NCI-H226 (cell line): ENCODE measurements at places on chromosomes 6 and 20.
A peak's percentile ranks its signal among the peaks of the same experiment; 100 is the strongest.

GRCh38 chr6:142796024-142796423 lies 149.0 kb downstream of the HIVEP2 start:
- no peak for DNase-seq

GRCh38 chr6:2913621-2914317 lies 10.7 kb upstream of the SERPINB9 start:
- DNase-seq = no peak

- no peak for DNase-seq
Observed at GRCh38 chr6:47646689-47647088, 51.7 kb upstream of the ADGRF4 start.

- no peak for DNase-seq
Observed at GRCh38 chr6:44230034-44230675, 6.8 kb downstream of the SLC29A1 start.

- no peak for DNase-seq
Observed at GRCh38 chr6:117829594-117830319, 77.3 kb upstream of the SLC35F1 start.

DNA sequence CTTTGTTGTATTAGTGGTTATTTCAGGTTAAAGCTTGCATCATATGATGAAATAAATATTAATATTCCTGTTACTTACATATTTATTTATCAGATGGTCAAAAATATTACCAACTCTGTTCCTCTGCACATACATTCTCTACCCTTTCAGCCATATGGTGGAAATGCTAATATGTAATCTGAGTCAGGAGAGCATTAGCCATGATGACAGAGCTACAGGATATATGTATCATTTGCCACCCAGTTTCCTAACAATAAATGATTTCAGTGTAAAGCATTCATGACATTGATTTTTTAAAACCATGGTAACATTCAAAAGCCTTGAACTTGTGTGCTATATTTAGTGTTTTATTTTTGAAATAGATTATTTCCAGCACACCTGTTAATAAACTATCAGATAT lies 16.6 kb downstream of the POPDC3 start:
- no peak for DNase-seq

GRCh38 chr20:21613512-21613911 lies 92.0 kb upstream of the PAX1 start:
- DNase-seq = peak; percentile 2

DNA sequence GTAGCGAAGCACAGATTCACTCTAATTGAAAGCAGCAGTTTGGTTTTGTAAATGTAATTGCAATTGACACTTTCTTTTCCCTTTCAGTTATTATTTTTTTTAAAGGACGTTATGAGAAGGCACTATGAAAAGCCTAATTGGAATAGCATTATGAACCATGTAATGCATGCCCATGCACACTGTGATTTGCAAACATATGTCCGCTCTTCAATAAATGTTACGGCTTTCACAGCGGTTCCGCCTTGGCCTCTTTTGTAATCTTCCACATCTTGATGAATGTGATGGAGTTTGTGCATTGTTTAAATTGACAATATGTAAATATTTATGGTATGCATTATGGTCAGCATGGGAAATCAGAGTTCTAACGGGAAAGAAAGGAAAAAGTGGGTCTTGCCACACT lies 61.3 kb downstream of the SAMD5 start:
- no peak for DNase-seq

DNA sequence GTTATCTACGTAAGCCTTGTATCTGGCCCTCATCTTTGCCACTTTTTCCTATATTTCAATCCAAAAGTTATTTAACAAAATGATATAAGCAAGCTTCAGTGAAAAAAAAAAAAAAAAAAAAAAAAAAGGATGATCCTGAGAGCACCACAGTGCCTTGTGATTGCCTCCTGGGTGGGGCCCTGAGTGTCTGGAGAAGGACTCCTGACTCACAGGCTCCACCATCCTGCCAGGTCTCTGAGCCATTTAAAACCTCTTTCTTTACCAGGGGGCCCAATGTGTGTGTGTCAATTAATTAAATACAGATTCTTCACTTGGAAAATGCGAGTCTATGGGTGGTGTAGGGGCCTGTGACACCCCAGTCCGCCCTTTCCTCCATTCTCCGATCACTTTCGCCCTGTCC lies 105.2 kb downstream of the SMOC2 start:
- DNase-seq = peak; percentile 16

DNA sequence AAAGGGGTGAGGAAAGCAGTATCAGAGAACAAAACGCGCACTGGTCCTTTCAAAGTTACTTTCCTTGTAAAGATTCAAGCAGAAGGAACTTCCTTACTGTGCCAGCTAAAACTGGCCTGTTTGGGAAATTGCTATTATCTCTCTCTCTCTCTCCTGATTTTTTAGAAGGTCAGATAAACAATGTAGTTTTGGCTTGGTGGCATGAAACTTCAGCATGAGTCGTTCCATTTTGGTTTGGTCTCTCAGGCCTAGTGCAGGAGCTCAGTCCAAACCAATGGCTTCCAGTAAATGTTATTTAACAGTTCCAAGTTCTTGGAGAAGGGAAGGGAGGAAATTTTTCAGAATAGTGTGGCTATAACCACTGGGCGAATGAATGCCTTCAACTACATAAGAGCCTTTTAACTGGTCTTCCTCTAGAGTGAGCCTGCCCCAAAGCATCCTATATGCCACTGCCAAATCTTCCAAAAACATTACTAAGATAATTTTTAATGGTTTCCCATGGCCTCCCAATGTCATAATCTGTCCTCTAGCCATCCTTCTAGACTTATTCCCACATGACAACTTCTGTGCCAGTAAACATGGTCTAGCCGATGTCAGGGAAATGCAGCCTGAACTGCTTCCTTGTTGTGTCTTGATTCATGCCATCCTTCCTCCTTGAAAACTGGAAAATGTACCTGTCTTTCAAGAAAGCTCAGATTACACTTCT lies 9.1 kb upstream of the SNX9 start:
- no peak for DNase-seq

DNA sequence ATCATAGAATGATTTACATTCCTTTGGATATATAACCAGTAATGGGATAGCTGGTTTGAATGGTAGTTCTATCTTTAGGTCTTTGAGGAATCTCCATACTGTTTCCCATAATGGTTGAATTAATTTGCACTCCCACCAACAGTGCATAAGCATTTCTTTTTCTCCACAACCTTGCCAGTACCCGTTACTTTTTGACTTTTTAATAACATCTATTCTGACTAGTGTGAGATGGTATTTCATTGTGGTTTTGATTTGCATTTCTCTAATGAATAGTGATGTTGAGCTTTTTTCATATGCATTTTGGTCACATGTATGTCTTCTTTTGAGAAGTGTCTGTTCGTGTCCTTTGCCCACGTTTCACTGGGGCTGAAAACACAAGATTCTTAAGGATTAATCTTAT lies 107.3 kb downstream of the TINAG start:
- DNase-seq = no peak

DNA sequence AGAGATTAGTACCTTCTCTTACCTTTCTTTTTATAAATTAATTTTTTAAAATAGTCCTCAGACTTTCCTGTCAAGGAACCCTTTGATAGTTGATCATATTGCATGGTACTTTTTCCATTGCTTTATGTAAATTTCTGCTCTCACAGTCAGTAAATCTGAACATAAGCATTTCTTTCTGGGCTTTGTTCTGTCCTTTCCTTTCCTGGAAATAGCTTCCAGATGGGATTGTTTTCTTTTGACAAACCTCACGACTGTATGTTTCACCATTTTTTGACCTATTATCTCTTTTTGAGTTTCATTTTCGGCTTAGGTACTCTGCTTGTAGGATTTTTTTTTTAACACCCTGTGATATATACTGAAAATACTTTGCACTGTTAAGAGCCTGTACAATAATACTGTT lies 32.6 kb downstream of the UTRN start:
- DNase-seq = no peak

GRCh38 chr6:21034345-21034744 lies 500.1 kb downstream of the CDKAL1 start:
- no peak for DNase-seq

DNA sequence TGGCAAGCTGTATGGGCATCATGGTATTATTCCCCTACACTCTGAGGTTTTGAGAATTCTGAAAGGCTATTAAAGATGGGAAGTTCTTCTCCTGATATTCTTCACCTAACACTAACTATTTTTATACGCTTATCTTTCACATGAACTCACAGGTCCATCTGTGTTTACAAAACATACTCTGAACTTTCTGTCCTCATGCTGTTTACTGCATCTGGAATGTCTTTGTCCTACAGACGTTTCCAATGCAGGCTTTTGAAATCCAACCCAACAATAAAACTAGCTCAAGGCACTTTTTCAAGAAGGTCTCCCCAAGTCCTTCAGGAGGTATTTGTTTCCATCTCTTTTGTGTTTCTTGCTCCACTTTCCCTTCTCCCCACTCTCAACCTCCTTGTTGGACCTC lies 60.5 kb upstream of the MLIP start:
- DNase-seq = no peak

- no peak for DNase-seq
Observed at GRCh38 chr6:13289789-13290318, 38.5 kb downstream of the TBC1D7 start.

GRCh38 chr20:33654680-33655161 lies 7.4 kb upstream of the C20orf144 start:
- DNase-seq = no peak

GRCh38 chr6:148723484-148723883 lies 23.3 kb upstream of the UST start:
- DNase-seq = peak; percentile 63

DNA sequence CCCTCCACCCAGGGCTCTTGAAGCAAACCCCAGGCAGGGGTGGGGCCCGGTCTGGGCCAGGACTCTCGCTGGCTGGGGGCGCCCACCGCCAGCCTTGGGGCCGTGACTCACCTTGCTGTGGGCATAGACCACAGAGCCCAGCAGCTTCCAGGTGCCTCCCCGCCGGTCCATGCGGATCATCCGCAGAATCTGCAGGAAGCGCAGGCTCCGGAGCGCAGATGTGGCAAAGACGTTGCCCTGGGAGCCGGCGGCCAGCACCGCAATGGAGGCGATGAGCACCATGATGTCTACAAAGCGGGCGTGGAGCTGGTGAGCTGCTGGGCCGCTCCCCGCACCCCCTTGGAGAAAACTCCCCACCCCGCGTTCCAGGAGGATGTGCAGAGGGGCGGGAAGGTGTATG lies 27.9 kb downstream of the KCNQ2 start:
- no peak for DNase-seq

DNA sequence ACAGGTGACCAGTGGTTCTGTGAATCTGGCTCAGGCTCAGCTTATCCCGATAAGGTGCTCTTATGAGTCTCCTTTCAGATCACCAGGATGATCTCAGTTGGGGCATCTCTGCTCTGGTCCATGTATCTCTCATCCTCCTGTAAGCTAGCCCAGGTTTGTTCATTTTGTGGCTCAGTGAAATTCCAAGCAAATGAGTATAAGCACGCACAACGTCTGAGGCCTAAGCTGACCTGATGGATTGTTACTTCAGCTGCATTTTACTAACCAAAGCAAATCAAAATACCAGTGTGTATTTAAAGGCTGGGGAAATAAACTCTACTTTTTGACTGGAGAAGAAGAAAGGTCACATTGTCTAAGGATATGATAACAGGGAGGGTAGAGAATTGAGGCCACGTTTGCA lies 551.0 kb upstream of the BTBD3 start:
- DNase-seq = no peak

- DNase-seq = no peak
Observed at GRCh38 chr6:158768436-158768835, 50.7 kb downstream of the EZR start.

DNA sequence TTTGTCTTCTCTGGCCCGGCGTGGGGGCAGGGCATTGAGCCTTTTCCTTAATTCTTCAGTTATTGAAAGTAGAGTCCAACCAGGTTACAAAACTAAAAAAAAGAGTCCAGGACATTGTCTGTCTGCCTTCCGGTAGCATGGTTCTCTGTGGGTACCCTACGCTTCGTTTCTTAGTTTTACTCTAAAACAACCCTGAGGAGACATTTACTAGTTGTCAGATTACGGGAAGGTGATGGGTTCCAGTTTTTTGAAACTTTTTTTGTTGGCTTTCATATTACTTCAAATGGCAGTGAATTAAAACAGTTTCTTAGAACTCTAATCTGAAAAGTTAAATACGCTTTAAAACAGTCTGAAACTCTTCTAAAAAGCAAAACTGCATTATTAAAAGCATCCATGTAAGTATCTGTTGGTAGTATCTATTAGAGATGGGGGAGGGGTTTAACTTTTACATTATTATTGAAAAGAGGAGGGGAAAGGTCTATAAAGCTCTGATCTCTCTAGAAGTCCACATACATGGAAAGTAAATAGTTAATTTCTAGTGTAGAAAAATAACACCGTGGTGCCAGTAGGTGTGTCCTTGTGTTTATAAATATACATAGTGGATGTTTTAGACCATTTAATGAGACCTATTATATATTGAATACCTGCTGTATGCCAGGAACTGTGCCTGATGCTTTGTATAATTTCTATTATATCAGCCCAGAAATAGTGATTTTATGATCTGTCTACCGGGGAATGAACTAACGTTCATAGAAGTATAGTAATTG lies 2.2 kb downstream of the BICRAL start:
- no peak for DNase-seq

GRCh38 chr6:81838724-81839426 lies 86.4 kb upstream of the TENT5A start:
- no peak for DNase-seq

GRCh38 chr6:160063771-160064413 lies 57.7 kb upstream of the SLC22A1 start:
- DNase-seq = no peak

DNA sequence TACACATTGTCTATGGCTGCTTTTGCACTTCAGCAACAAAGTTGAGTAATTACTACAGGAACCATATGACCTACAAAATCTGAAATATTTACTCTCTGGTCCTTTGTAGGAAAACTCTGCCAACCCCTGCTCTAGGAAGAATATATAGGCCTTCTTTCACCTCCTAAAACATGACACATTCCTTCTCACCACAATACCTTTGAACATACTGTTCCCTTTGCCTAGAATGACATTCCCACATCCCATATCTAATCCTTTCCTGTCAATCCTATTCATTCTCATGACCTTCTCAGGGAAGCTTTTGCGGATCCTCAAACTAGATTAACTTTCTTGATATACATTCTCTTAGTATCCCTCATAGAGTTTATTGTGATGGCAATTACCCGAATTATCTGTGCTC lies 18.0 kb upstream of the NCOA6 start:
- no peak for DNase-seq

DNA sequence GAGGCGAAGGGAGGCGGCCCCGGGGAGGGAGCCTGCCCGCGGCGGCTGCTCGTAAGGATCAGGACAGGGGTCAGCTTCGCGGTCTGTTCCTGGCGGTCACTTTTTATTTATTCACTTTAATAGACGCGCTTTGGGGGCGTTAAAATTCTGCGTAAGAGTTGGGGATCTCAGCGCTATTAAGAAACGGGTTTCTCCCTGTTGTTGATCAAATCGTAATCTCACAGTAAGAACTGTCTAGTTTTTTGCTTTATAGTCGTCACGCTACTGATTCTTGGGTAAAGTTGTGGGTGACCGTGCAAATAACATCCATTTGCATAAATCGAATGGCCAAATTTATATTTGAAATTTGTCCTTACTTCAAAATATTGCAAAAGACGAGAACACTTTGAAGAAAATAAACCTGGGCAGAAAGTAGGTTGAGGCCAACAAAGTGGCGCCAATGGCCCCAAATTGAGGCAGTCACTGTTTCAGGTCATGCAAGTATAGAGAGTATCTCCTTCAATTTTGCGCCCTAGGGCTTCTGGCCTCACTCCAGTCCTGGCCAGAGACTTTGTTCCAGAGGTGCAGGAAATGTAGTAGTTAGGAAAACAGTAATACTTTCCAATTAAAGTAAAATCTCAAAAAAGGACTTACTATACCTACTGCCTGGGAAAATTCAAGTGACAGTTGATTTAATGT lies 963 bp upstream of the RMND1 start:
- peak; percentile 16 for DNase-seq

GRCh38 chr6:111113336-111114086 lies 26.2 kb downstream of the SLC16A10 start:
- DNase-seq = no peak

GRCh38 chr20:5674176-5674660 lies 76.0 kb upstream of the SHLD1 start:
- no peak for DNase-seq
